ENCODE measurements at places on chromosomes 6 and 20.

DNA sequence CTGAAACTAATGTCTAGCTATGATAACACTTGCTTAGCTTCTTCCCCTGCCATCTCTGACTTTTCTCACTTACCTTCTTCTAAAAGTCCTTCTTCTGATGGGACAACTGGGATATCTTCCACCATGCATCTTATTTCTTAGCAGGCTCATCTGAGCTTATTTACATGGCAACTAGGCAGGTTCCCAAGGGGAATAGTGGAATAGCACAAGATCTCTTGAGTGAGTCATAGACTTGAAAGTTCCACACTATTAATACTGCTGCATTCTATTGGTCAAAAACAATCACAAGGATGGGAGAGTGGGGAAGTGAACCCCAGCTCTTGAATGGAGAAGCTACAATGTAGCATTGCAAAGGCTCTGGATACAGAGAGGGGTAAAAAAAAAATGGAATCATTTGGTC, 142.1 kb downstream of the HAO1 start:
- DNase-seq: no peak

- no peak for DNase-seq
Measured at GRCh38 chr6:14023855-14024254, 93.7 kb upstream of the CD83 start.

GRCh38 chr6:72819609-72820008, 197.7 kb downstream of the KCNQ5 start:
- peak; percentile 5 for DNase-seq

GRCh38 chr20:63525185-63525584, 4.6 kb downstream of the PPDPF start:
- no peak for DNase-seq

DNA sequence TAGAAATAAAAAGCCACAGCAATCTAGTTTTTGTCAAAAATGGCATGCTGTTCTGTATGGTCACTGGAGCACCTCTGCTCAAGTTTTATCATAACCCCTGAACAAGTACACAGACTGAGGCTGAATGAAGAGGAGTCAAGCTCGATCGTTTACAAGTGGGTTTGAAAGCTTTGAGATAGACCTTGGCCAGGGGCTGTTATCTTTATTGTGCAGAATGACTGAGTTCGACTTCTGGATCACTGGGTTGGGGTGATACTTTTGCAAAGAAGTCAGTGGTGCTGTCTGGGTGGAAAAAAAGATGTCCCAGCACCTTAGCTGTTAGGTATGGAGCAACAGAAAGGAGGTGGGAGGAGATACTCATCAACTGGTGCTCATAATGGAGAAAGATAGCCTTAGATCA, 446.0 kb downstream of the HACE1 start:
- DNase-seq: no peak

DNA sequence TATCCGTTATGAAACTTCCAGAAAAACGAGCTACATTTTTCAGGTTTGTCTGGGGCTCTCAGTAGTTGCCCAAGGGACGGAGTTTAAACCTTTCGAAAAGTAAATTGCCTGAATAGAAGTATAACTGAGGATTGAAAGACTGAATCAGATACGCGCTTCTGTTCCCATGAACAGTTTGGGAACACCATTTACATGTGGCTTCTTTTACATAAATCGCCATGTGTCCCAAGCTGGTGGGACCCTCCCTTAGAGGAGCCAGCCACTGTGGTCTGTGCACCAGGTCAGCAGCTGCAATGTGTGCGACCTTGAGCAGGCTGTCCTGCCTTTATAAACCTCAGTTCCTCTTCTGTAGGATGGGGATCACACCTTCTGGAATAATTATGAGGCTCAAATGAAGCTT, 11.0 kb downstream of the ENTPD6 start:
- DNase-seq: no peak

GRCh38 chr6:166286839-166287271, 21.3 kb downstream of the PRR18 start:
- no peak for DNase-seq
